Natural killer cell treated with Interleukin-12 subunit alpha and Interleukin-12 subunit beta and Interleukin-15 and Interleukin-18, amount 100 ng/mL, for 72 hours (primary cell): ENCODE measurements at places on chromosomes 11 and 22.

- DNase-seq: no peak
- no peak overlapping the region for H3K4me3 ChIP-seq
- no peaks in the 10 kb centered on the region for H3K36me3 ChIP-seq
- peaks cover 8% of the 10 kb centered on the region for H3K27me3 ChIP-seq
Measured at GRCh38 chr11:33606762-33607161, 93.9 kb downstream of the C11orf91 start.

- H3K4me1 ChIP-seq: no peaks in the 10 kb centered on the region
- no peak for DNase-seq
- H3K27ac ChIP-seq: no peak overlapping the region
- H3K27me3 ChIP-seq: no peaks in the 10 kb centered on the region
- no peak overlapping the region for H3K4me3 ChIP-seq
Measured at GRCh38 chr11:39442177-39442576, 2017.3 kb downstream of the LRRC4C start.

DNA sequence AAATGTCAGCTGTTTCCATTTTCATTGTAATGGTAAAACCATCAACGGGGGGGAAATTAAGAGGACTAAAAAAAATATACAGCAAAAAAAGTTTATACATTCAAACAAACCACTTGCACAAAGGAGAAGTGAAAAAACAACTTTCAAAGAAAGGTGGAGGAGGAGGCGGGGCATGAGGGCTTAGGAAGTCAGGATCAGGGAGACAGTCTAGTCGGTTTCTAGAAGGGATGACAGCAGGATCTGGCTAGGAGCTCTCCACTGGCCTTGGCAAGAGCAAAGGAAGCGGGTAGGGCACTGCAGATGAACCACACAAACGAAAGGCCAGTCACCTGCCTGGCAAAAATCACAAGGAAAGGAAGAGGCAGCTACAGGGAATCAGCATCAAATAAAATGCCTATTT lies 31.0 kb downstream of the NAP1L4 start:
- H3K27ac ChIP-seq: no peak overlapping the region
- no peak overlapping the region for H3K4me3 ChIP-seq
- peaks cover 53% of the 10 kb centered on the region for H3K36me3 ChIP-seq
- peaks cover 24% of the 10 kb centered on the region for H3K4me1 ChIP-seq
- no peaks in the 10 kb centered on the region for H3K27me3 ChIP-seq
- no peak for DNase-seq

DNA sequence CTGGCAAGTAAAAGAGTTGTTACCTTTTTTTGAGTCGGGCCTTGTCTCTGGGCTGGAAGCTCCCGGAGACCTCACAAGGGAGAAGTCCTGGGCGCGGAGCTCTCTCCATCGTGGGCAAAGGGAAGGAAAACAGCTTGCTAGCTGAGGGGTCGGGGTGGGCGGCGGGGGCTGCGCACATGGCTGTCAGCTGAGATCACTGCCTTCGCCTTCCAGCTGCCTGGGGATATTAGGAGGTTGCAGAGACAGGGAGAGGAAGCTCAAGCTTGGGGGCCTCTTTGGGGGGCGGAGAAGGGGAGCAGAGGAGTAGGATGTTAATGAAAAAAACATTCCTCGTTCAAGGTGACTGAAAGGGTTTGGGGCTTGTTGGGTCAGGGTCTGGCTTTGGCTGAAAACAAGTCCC lies 49.2 kb upstream of the ALX4 start:
- no peaks in the 10 kb centered on the region for H3K36me3 ChIP-seq
- no peak overlapping the region for H3K4me3 ChIP-seq
- H3K4me1 ChIP-seq: no peaks in the 10 kb centered on the region
- no peak for DNase-seq
- H3K27ac ChIP-seq: no peak overlapping the region

DNA sequence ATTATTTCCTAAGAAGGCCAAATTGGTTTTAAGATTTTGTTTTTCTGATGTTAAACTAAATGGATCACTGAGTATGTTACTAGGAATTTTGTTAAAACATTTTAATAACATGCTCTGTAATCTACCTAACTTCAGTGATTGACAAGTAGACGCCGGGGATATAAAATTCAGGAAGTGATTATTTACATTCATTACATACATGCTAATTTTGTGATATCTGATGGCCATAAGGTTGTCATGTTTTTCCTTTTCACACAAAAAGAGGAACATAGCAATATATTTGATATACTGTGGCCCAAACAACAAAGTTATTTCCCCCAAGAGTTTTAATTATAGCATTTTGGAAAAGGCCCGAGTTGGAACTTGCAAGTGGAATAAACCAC lies 12.1 kb downstream of the SCUBE1 start:
- no peaks in the 10 kb centered on the region for H3K4me1 ChIP-seq
- H3K36me3 ChIP-seq: no peaks in the 10 kb centered on the region
- no peak overlapping the region for H3K4me3 ChIP-seq
- DNase-seq: no peak
- H3K27me3 ChIP-seq: peaks cover 6% of the 10 kb centered on the region
- H3K27ac ChIP-seq: no peak overlapping the region

DNA sequence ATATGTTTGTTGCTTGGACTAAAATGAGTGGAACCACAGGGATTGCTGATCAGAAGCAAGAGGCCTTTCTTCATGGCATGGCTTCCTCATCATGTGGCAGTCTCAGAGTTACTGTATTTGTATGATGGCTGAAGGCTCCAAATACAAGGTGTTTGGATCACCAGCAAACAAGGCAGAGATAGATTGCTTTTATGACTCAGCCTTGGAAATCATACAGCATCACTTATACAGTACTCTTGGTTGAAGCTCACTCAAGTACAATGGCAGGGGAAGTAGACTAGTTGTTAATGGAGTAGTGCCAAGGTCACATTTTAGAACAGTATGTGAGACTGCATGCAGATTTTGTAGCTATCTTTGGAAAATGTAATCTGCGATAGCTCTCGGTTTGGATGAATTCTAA lies 16.6 kb downstream of the CAPRIN1 start:
- no peak overlapping the region for H3K4me3 ChIP-seq
- H3K4me1 ChIP-seq: peaks cover 52% of the 10 kb centered on the region
- no peak for DNase-seq
- H3K27ac ChIP-seq: peak overlapping the region; percentile 48
- no peaks in the 10 kb centered on the region for H3K27me3 ChIP-seq

DNA sequence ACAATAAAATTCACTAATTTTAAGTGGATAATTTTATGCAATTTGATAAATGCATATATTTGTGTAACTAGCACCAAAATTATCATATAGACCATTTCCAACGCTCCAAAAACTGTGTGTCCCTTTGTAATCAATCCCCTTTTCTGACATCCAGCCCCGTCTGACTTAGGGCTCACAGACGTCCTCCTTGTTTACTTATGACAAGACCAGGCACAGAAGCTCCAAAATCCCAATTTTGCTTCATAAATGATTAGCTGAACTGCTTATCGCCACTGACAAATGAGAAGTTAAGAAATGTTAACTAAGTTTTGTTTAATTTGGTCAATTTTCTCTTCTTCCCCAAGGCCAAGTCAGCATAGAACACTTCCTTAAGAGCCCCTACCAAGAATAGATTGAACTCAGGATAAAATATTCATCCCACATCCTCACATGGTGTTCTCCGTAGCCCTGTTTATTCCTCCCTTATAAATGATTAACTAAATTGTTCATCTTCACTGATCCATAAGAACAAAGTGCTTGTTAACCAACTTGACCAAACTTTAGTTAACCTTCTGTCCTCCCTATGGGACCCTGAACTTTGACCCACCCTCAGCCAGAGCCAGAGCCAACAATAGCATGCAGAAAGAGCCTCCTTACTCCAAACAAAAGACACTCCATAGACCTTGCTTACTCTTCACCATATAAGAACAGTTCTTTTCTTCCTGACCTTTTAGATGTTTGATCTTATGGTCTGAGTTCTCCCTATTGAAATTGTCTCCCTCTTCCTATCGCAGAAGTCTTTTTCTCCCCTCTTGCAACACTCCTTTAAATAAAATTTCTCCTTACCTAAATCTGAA lies 30.8 kb upstream of the GLYAT start:
- no peaks in the 10 kb centered on the region for H3K36me3 ChIP-seq
- peaks cover 14% of the 10 kb centered on the region for H3K27me3 ChIP-seq
- H3K27ac ChIP-seq: no peak overlapping the region

DNA sequence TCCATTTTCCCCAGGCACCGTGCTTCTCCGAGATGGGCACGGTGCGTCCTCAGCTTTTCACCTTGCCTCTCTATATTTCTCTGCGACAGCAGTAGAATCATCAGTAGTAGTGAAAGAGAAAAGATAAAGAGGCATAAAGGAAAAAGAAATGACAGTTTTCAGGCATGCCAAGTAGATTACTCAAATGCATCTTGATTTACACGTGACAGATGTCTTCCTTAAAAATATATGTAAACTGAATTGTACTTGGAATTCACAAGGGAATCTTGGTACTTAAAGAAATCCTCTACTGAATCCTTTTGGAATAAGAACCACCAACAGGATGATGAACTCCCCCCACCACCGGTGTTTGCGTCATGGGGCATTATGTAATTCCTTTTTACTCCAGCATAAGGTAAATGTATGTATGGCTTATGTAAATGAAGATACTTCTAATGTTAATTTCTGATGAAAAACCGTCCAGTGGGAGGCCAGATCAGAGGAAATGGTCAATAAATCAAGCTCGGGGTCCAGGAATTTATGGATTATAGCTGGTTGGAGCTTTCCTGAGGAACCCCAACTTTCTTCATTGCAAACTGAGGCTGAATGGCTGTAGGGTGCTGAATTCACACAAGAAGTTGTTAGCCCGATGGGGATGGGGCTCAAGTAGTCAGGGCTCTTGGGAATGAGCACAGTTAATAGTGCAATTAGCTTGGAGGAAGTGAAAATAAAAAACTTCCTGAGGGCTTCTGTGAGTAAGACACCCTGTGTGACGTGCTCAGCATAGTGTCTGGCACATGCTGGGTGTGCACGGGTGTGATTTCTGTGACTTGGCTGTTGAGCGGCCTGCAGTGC lies 630.4 kb downstream of the OPCML start:
- no peaks in the 10 kb centered on the region for H3K36me3 ChIP-seq
- no peaks in the 10 kb centered on the region for H3K4me1 ChIP-seq
- no peaks in the 10 kb centered on the region for H3K27me3 ChIP-seq
- no peak overlapping the region for H3K27ac ChIP-seq
- no peak for DNase-seq
- H3K4me3 ChIP-seq: no peak overlapping the region

GRCh38 chr11:69934861-69935494 lies 115.8 kb upstream of the FGF3 start:
- peak overlapping the region; percentile 62 for H3K27ac ChIP-seq
- peak; percentile 51 for DNase-seq
- H3K4me1 ChIP-seq: no peaks in the 10 kb centered on the region
- H3K27me3 ChIP-seq: peaks cover 4% of the 10 kb centered on the region

DNA sequence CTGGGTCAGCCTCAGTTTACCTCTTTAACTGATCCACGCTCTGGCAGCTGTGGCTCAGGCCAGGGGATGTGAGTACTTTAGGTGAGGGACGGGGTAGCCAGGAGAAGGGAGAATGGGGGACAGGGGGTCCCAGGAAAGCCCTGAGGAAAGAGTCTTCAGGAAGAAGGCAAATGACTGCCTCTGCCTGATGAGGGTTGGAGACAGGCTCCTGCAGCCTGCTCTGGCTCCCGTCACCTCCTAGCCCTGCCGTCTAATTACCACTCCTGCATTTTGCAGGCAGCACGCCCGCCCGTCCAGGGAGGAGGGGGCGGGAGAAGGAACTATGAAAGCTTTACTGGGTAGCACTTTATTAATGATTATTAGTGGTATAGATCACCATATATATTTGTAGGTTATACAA lies 116.6 kb downstream of the CEP164 start:
- DNase-seq: no peak
- H3K4me3 ChIP-seq: no peak overlapping the region
- H3K4me1 ChIP-seq: no peaks in the 10 kb centered on the region
- peaks cover 28% of the 10 kb centered on the region for H3K27me3 ChIP-seq
- H3K36me3 ChIP-seq: no peaks in the 10 kb centered on the region

DNA sequence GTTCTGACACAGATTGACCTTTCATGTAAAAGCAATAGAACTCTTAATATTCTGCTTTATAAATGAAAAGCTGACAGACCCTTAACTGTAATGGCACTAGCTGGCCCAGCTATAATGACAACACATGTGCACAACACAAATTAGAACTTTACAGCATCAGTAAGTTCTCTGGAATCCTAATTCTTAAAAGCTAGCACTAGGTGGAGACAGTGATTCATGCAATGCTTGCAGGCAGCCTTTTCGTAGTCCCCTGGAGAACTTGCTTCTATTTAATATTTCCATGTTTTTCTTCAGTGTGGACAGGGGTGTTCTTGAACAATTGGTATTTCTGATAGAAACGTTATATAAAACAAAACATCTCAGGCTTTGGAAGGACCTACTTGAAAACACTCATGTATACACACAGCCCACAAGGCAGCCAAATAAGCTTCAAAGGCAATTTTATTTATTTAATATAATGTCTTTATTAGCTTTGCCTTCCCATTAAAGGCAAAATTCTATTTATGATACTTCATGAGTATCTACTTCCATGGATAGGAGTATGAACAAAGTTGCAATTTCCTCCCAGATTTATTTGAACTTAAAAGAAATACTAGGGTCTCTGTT lies 374.3 kb upstream of the MPPED2 start:
- H3K36me3 ChIP-seq: no peaks in the 10 kb centered on the region
- H3K27ac ChIP-seq: no peak overlapping the region
- H3K4me3 ChIP-seq: no peak overlapping the region
- DNase-seq: no peak
- no peaks in the 10 kb centered on the region for H3K27me3 ChIP-seq
- no peaks in the 10 kb centered on the region for H3K4me1 ChIP-seq

DNA sequence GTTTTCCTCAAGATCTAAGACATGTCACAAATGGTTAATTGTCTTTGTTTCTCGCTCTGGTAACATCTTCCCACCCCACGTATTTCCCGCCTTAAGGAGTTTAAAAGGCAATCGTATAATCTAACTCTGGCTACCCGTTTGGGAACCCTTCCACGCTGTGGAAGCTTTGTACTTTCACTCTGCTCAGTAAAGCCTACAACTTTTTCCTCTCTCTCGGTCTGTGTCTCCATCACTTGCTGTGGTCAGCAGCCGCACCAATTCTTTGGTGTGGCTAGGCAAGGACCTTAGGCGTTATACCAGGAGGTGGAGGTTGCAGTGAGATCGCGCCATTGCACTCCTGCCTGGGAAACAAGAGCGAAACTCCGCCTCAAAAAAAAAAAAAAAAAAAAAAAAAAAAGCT lies 1430.1 kb downstream of the LRRC4C start:
- H3K27ac ChIP-seq: no peak overlapping the region
- H3K4me3 ChIP-seq: no peak overlapping the region
- no peak for DNase-seq
- no peaks in the 10 kb centered on the region for H3K4me1 ChIP-seq
- no peaks in the 10 kb centered on the region for H3K27me3 ChIP-seq
